ENCODE measurements at places on chromosomes 11 and 22. TPM values are rescaled to one million over a fixed set of nuclear protein-coding genes. Genes with fewer than 3 reads are reported as not detected.

TIMP3 gene
- 493 TPM for total RNA-seq

PANX2 gene
- 1.9 TPM for total RNA-seq

SCGB1D2 gene
- total RNA-seq = not detected

TSPAN32 gene
- total RNA-seq = 1.3 TPM

OR51T1 gene
- total RNA-seq = not detected

JAM3 gene
- total RNA-seq = 18.9 TPM

FOLR1 gene
- total RNA-seq = 0.32 TPM

QSER1 gene
- total RNA-seq = 20.7 TPM

OR5P2 gene
- not detected for total RNA-seq

HTR3A gene
- total RNA-seq = not detected

OR4B1 gene
- total RNA-seq = not detected

RAB38 gene
- total RNA-seq = 3.5 TPM

LMO1 gene
- total RNA-seq = not detected

WNT7B gene
- total RNA-seq = not detected

PDGFB gene
- 38.0 TPM for total RNA-seq

FCHSD2 gene
- total RNA-seq = 54.9 TPM

OR6T1 gene
- total RNA-seq = not detected

SLC29A2 gene
- total RNA-seq = 5.9 TPM

SEZ6L gene
- not detected for total RNA-seq

FOLR3 gene
- 18.4 TPM for total RNA-seq

RIMBP3B gene
- total RNA-seq = 0.06 TPM

MAFF gene
- 101 TPM for total RNA-seq

UPK2 gene
- not detected for total RNA-seq

MOV10L1 gene
- total RNA-seq = 0.87 TPM

SLC43A3 gene
- 95.1 TPM for total RNA-seq

SH3BP1 gene
- total RNA-seq = 15.0 TPM

OR2D3 gene
- total RNA-seq = not detected

IGLL5 gene
- not detected for total RNA-seq

TBX1 gene
- 3.0 TPM for total RNA-seq

TAF6L gene
- 22.3 TPM for total RNA-seq
